Upper lobe of right lung (tissue), 1 donor: ENCODE measurements at places on chromosomes 2 and 18. TPM values are rescaled to one million over a fixed set of nuclear protein-coding genes. Genes with fewer than 3 reads are reported as not detected.

- no peak for DNase-seq
Measured at GRCh38 chr2:233022561-233022960, 9.5 kb upstream of the NGEF start.

GRCh38 chr2:75168186-75168585 is 31.1 kb downstream of the TACR1 start:
- no peak for DNase-seq

DNA sequence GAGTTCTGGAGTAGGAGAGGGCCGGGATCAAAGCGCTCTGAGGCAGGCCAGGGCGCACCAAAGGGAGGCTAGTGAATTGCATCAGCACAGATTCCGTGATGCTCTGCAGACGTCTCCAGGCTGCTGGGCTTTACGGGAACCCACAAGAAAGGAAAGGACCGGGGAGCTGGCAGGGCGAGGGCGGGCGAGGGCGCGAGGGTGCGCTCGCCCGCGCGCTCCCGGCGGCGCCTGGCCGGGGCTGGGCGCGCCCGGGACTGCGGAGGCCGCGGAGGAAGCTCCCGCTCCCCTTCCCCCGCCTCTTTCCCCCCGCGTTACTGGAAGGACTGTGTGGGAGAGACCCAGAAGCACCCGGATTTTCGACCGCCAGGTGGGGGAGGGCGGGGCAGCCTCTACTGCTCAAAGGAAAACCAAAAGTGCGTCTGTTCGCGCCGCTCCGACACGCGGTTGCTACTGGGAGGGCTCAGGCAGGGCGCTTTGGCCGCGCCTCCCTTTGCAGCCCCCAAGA is 2.4 kb upstream of the FOSL2 start:
- DNase-seq, result peak; percentile 94

DNA sequence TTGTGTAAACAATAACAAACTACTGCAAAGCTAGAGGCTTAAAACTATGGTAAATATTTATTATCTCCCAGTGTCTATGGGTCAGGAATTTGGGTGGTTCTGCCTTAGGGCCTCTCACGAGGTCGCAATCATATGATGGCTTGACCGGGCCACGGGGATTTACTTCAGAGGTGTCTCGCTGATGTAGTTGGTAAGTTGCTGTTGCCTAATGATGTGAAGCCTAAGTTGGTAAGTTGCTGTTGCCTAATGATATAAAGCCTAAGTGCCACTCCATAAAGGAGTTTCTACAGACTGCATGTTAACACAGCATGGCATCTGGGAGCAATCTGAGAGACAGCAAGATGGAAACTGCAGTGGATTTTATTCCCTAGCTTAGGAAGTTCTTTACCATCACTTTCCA is 35.8 kb downstream of the FMNL2 start:
- DNase-seq, result no peak

GRCh38 chr2:207141386-207141785 is 24.4 kb downstream of the KLF7 start:
- DNase-seq, result no peak

Gene ANTXR1
- 81.2 TPM for total RNA-seq

DNA sequence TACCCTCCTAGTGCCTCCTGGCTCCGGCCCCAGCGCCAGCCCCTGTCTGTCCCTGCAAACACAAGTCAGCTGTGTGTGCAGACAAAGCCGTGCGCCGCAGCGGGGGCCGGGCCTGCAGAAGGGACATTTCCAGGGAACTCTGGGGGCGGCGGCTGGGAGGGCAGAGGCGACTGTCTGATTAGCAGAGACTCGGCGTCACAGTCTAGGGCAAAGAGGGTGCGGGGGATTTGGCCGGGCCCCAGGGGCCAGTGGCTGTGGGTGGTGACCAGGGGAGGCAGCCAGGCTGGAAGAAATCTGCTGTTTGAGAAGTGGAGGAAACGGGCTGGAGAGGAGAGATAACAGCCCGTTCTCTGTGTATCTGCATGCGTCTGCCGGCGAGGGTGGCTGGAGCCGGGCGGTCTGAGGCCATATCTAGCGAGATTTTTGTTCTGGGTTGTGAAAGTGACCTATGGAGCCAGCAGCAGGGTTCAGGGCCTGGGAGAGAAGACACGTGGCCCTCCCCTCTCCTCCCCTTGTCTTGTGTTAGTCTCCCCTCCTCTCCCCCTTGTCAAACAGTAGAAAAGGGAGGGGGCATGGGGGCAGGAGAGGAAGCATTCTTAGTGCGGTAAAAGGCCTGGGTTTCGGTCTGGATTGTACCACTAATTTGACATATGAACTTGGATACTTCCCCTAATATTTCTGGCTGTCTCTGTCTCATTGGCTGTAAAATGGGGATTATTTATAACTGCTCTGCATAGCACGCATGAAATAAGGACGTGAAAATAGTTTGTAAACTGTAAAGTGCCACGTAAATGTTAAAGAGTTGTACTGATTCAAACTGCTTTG is 169.4 kb downstream of the SMAD7 start:
- DNase-seq, result peak; percentile 95

DNA sequence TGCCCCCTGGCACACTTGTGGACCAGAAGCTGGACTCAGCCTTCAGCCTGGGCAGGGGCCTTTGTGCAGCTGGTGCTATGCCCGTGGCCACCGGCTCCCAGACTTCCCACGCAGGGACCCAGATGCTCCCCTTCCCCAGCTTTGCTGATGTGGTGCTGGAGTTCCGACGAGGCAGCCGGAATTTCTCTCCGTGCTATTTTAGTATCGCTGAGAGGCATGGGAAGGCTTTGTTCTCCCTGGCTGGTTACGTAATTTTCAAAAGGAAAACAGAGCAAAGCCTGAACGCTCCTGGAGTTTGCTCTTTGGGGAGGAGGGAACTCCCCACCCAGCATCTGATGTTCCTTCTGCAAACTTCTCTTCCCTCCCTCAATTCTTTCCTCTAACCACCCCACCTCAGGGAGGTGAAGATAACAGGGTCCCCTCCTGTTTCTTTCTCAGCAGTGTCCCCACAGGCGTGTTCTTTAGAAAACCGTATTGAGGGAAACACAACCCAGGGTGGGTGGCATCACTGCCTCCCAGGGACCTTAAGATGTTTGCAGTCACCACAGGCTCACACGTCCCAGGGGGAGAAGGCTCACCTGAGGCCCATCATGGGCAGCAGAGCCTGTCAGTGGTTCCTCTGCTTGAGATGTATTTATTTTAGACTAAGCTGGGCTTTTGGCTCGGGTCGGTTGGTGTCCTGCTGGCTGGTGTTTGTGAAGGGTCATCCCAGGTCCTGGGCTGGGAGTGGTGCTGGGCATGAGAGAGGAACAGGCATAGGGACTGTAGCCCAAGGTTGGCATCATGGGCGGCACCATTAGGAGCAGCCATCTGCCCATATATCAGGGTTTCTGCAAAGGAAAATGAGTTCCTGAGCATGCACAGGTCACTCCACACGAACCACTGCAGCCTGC is 95.0 kb downstream of the MAPK4 start:
- no peak for DNase-seq

Gene FBXO36
- 1.8 TPM for total RNA-seq

DNA sequence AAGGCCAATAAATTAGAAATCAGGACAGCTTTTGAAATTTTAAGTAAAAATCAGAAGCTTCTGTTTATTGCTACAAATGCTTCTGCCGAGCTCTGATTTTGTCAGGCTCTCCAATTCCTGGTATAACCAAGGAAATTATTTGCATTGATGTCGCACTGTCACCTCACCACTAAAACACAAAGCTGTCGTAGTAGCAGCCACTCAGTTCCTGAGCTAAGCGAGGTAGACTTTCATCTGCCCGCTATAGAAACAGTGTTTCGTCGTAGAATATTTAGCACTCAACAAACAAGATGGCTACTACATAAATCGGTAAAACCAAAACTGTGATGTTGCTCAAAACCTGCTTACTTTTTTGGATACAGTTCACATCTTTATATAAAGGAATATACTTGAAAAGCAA is 141.3 kb upstream of the FOSL2 start:
- DNase-seq, result no peak

- DNase-seq, result no peak
Measured at GRCh38 chr2:144430722-144431391, 89.1 kb downstream of the ZEB2 start.

GRCh38 chr2:47272031-47272864 is 117.1 kb upstream of the STPG4 start:
- DNase-seq, result peak; percentile 90

DNA sequence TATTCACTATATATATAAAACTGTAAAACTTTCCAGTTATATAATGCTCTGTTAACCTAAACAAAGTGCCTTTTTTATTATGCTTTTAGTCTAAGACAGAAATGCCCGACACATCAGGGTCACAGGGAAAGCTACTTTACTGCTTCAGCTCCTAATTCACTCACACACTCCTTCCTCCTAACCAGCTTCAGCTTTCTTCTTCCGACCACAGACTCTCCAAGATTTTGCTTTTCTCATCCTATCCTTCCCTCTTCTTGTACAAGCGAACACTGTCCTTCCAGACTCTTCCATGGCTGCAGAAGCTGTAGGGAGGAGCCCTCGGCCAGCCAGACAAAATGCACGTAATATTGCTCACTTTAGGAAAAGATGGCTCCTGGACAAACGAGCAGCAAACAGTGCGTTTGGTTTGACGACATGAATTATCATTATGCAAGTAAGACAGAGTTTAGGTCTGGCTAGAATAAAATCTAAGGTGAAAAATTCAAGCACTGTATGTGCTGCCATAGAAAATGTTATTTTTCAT is 47.5 kb upstream of the HNRNPA3 start:
- DNase-seq, result no peak

Gene DOCK10
- 35.8 TPM for total RNA-seq

- DNase-seq, result no peak
Measured at GRCh38 chr2:234754126-234754525, 197.7 kb upstream of the SH3BP4 start.

DNA sequence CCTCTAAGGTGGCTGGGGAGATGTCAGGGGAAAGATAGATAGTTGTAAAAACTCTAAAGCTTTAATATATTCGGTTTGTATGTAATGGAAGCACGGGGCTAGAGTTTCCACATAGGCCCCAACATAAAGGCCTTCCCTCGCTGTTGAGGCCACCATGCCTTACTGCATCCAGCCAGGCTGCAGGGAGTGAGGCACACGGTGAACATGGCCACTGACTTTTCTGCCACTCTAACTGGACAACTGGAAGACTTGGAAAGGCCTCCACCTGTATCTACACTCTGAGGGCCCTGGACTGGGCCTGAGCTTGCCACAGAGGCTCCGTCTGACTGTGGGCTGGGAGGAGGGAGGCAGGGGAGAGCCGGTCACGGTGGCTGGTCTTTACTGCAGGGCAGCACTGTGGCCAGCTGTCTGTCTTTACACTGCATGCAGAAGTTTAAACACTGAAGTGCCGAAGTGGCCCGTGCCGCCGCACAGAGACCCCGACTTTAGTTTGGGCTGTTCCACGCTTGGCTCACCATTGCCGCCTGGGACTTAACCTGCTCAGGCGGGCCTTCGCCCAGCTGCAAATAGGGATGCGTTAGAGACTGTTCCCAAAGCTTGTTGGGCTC is 66.7 kb downstream of the EMILIN2 start:
- no peak for DNase-seq

GRCh38 chr2:96258166-96259022 is 7.4 kb downstream of the TMEM127 start:
- no peak for DNase-seq

- no peak for DNase-seq
Measured at GRCh38 chr2:156340804-156341451, 8.4 kb upstream of the NR4A2 start.

Gene FEV
- not detected for total RNA-seq

Gene PSMA8
- total RNA-seq, result not detected

DNA sequence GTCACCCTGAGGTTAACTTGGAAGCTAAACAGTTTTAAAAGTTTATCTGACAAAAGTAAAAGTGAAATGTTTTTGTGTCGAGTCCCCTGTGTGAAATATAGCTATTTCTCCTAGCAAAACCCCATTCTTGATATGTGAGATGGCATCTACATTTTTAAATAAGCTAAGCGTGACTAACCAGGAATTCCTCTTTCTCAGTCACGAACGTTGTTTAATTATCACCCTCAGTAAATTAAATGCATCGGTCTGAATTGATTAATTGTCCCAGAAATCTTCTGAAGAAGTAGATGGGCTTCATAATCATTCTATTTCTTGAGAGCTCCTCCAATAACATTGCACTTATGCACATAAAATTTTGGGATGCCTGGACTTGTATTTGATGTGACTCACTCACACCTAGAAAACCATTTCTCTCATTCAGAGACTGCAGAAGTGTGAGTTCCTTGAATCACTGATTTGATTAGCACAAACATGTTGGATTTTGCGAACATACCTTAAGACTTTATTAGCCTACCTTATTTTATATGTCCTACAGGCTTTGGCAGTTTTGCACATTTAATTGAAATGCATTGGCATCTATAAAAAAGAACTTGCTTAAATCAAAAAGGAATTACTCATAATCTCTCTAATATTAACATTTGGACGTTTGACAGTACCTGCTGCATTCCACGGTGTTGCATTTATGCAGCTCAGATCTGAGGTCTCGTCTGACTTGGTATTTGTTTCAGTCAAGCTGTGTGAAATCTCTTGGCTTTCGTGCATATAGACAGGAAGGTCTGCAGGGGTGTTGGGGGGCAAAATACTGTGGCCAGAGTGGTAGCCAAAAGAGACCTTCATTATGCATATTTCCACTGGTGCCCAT is 475.2 kb downstream of the EPHA4 start:
- DNase-seq, result no peak

Gene PLCL1
- 7.7 TPM for total RNA-seq

Gene REG3G
- not detected for total RNA-seq

Gene ITPRIPL1
- 1.3 TPM for total RNA-seq
